ENCODE measurements at places on chromosomes 16 and 17.

DNA sequence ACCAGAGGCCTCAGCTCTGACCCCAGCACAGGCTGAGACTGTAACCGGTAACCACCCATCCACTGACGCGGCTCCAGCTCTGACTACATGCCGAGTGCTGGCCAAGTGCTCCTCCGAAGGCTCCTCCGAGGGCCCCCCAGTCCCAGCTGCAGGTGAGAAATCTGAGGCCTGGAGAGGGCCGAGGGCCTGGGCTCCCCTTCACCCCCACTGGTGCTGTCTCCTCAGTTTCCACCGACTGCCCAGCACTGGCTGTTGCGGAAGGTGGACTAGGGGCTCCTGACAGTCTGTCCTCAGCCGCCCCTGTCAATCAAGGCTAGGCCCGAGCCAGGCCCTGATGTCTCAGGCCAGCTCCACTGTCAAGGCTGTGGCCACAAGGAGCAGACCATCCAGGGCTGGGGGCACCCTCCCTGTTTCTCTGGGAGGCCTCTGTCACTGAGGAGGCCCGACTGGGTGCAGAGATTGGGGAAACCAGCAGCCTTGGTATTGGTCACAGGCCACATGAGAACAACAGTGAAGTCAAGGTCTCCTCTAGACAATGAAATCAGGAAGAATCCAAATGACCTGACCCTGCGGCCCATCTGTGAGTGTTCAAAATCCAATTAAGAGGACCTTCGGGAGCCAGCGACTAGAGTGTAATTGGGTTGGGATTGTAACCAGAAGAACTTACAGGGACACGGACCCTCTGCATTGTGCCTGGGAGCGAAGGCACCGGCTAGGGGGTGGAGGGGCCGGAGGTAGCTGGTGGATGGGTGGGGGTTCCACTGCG, 5.1 kb downstream of the TMEM235 start:
- DNase-seq: no peak

DNA sequence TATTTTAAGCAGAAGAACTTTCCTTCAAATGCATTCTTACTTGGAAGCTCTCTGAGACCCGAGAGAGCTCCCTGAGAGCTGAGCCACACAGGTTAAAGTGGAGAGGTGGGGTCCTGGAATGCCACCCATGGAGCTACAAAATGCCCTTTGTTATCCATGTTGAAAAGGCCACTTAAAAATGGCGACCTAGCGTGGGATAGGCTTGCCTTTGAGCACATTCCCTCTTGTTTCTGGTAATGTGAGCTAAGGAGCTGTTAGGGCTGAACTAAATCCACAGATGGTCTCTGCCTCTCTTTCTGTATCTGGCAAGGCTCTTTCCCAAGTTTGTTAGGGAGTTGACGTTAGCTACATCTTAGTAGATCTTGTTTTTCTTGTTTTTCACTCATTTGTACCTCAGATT, 171.6 kb downstream of the SNX29 start:
- DNase-seq: no peak

- peak; percentile 64 for DNase-seq
Measured at GRCh38 chr16:56869513-56870275, 4.7 kb downstream of the SLC12A3 start.

GRCh38 chr17:54967621-54968261, 713 bp downstream of the COX11 start:
- DNase-seq: peak; percentile 35

GRCh38 chr17:17713839-17714238, 32.6 kb downstream of the RAI1 start:
- DNase-seq: no peak

DNA sequence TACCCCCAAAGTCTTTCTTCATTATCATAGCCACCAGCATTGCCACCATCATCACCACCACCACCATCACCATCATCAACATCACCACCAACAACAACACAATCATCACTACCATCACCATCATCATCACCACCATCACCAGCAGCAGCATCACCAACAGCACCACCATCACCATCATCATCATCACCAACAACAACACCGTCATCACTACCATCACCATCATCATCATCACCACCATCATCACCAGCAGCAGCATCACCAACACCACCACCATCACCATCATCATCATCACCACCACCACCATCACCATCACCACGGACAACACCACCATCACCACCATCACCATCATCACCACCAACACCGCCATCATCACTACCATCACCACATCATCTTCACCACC, 500 bp upstream of the TMEM114 start:
- DNase-seq: no peak

DNA sequence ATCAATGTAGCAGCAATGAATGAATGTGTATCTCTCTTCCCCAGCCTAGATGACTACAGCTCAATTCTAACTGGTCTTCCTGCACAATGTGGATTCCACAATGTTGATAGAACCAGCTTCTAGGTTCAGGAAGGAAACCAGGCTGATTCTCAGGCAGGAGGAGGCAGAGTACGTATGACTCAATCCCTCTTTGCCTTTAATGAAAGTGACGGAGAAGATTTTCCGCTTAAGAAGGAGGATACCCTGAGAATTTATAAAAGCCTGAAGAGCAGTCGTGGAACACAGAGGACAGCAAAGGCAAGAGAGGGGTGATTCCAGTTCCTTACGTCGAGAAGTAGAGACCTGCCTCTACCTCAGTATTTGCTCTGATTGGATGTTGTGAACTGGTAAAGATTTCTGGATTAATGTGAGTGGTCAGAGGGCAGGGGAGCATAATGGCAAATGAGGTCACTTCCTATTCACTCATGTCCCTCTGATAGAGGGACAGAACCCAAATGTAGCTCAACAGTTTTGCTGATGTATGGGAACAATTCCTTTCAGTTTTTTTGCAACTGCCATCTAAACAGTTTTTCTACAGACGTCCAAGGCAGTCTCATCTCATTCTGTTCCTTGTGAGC, 15.0 kb upstream of the SLC16A11 start:
- no peak for DNase-seq

- DNase-seq: peak; percentile 94
Measured at GRCh38 chr17:81512562-81513371, at the start of gene ACTG1. Gene ACTG1 (minus strand): TSS chr17:81512799. CDS start chr17:81512354, 445 bp downstream.

GRCh38 chr16:13098536-13098935, 197.1 kb downstream of the SHISA9 start:
- no peak for DNase-seq

- DNase-seq: no peak
Measured at GRCh38 chr16:66750279-66751052, 943 bp downstream of the DYNC1LI2 start.

- no peak for DNase-seq
Measured at GRCh38 chr16:53209429-53209828, 154.6 kb downstream of the CHD9 start.

DNA sequence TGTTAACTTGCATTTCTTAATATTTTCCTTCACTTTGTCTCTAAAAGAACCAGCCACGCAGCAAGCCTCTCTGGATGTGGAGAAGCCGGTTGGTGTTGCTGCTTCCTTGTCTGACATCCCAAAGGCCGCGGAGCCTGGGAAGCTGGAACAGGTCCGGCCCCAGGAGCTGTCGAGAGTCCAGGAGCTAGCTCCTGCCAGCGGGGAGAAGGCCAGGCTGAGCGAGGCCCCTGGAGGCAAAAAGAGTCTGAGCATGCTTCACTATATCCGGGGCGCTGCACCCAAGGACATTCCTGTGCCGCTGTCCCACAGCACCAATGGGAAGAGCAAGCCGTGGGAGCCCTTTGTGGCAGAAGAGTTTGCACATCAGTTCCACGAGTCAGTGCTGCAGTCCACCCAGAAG, 22.8 kb downstream of the GINS2 start:
- DNase-seq: no peak

DNA sequence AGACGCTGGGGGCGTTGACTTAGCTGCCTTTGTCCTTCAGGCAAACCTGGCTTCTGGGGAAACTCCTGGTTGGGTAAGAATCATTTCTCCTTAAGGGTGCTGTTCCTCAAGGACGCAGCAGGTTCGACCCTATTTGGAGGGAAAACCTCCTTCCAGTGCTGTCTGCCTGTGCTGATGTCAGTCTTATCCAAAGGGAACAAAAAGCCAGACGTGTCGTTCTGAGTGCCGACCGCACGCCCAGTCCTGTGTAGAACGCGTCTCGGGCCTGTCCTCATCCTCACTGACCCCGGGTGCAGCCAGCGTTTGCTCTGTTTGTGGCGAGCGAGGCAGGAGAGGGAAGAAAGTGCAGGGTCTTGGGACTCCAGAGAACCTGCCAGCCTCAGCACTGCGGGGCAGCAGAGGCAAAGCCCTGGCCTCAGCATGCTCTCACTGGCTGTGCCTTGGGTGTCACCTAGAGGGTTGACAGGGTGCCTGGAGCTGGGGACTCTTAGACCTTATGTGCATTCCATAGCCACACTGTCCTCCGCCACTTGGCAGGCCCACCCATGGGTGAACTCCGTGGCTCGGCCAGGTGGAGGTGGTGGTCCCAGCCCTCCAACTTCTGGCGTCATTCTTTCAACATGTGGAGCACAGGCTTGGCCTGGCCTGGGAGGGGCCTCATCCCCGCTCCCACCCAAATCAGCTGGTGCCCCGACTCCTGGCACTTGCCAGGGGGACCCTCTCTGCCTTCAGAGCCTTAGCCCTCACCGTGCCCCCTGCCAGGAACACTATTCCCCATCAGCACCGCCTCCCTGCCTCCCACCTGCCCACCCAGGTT, 6.0 kb downstream of the SNN start:
- DNase-seq: no peak

- no peak for DNase-seq
Measured at GRCh38 chr17:76132574-76133338, 8.3 kb downstream of the FOXJ1 start.

Measured in activated CD4-positive, alpha-beta T cell treated with anti-CD3 and anti-CD28 coated beads for 48 hours (primary cell).